ENCODE measurements at places on chromosomes 16 and 17.

GRCh38 chr16:49604602-49605001, 231.0 kb downstream of the C16orf78 start:
- no peak for DNase-seq

- no peak for DNase-seq
Measured at GRCh38 chr17:57195785-57196460, 60.4 kb upstream of the MSI2 start.

GRCh38 chr16:53121661-53122060, 66.9 kb downstream of the CHD9 start:
- no peak for DNase-seq

DNA sequence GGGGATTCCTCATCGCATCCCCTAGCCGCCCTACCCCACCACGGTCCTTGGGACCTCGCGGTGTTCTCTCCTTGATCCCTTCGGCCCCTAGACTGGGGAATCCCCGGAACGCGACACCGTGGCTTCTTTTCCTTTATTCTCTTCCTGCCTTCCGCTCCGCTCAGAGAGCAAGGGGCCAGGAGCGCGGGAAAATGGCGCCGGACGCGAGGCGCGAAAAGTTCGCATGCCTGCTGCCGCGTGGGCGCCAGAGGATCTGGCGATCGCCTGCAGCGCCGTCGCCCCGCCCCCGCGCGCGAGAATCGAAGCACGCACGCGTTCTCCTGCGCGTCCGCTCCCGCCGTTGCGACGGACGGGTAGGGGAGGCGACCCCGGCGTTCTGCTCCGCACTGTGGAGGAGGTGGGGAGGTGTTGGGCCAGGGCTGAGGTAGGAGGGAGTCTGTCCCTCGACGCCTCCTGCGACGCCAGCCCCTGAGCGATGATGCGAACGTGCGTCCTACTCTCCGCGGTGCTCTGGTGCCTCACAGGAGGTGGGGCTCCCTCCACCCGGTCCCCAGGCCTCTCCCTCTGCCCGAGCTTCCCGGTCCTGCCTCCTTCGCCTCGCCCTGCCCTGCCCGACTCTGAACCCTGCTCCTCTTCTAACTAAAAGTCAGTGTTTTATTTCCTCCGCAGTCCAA, at the start of gene ZPBP2:
Gene ZPBP2 (plus strand): TSS at position 323 of the 674 bp plus-strand sequence. CDS start 153 bp downstream, at position 476.
- no peak for DNase-seq

DNA sequence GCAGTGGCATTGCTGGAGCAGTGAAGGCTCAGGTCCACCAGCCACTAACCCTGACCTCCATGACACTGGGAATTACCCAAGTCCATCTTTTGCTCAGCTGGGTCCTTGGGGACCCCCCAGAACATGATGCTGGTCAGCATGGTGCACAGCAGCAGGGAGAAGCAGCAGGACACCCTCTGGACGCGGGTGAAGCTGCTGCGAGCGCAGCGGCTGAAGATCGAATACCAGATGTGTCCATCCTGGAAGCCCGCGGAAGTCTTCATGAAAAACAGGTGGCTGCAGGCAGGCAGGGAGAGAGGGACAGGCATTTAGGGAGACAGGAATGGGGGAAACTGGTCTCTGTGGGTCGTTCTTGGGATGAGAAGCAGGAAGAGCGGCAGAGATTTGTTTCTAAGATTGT, 53.4 kb upstream of the GCSH start:
- DNase-seq, result no peak

DNA sequence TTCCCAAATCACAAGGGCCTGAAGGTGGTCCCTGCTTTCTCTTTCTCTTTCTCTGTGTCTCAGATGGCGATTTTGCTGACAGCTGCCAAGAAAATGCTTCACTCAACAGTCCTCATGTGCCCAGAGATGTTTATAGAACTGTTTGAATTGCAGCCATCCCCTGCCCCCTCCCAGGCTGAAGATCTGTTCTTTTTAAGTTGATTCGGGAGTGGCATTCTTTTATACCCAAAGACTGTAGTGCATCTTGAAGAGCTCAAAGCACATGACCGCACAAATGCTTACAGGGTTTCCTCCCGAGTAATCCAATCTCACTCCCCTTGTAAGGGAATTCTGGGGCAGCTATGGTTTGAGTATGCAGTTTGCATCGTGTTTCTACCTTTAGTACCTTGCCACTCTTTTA, 75.7 kb downstream of the SEC14L1 start:
- DNase-seq, result no peak

DNA sequence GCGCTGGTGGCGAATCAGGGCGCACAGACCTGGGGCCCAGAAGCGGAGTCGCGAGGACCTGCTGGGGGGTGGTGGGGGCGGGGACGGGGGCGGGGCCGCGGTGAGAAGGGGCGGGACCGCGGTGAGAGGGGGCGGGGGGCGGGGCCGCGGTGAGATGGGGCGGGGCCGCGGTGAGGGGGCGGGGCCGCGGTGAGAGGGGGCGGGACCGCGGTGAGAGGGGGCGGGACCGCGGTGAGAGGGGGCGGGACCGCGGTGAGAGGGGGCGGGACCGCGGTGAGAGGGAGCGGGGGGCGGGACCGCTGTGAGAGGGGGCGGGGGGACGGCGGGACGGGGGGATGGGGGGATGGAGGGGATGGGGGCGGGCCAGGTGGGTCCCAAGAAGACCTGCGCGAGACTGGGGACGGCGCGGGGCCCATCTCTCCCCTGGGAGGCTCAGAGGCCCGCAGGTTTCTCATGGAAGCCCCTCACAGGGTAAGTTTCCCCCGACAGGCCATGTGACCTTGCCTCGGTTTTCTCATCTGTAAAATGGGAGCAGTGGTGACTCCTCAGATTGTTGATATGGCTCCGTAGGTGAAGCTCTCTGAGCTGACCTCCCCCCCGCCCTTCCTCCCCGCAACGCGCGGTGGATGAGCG, 28.6 kb upstream of the DBNDD1 start:
- no peak for DNase-seq

DNA sequence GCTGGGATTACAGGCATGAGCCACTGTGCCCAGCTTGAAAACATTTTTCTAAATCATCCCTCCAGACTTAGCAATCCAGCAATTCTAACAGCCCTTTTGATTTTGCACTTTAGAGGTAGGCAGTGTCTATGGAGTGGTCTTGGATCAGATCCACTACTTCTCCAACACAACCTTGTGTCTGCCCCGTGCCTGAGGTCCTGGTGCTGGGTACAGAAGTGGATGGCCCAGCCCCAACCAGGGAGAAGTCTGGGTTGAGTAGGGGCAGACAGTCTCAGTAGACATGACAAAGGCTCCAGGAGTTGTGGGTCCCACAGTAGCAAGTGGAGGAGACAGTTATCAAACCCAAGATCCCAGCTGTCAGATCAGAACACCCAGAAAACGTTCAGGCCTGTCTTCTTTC, 71.9 kb upstream of the CACNG5 start:
- DNase-seq, result no peak

GRCh38 chr16:79790854-79791253, 190.3 kb upstream of the MAF start:
- DNase-seq, result no peak

- DNase-seq, result no peak
Measured at GRCh38 chr16:82133798-82134197, 36.2 kb downstream of the MPHOSPH6 start.

GRCh38 chr16:48501516-48502377, 108.2 kb downstream of the N4BP1 start:
- no peak for DNase-seq

- no peak for DNase-seq
Measured at GRCh38 chr17:76753061-76753961, 15.4 kb downstream of the MFSD11 start.

GRCh38 chr17:56023851-56024250, 129.4 kb upstream of the ANKFN1 start:
- no peak for DNase-seq

DNA sequence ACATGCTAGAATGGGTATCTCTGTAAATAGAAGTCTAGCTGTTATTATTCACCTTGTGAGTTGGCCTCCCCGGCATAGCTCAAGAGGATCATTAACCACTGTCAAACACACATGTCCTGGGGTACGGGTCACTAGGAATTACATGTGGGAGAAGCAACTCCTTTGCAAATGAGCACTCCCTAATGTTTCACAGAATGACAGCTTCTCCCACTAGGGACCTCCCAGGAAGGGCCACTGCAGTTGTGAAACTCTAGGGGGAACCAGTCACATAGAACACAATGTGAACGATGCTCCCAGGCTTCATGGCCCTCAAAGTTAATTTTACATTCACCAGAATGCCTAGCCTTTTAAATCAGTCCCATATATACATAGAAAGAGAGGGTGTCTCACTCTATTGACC, 12.4 kb upstream of the ZNF19 start:
- DNase-seq, result no peak

DNA sequence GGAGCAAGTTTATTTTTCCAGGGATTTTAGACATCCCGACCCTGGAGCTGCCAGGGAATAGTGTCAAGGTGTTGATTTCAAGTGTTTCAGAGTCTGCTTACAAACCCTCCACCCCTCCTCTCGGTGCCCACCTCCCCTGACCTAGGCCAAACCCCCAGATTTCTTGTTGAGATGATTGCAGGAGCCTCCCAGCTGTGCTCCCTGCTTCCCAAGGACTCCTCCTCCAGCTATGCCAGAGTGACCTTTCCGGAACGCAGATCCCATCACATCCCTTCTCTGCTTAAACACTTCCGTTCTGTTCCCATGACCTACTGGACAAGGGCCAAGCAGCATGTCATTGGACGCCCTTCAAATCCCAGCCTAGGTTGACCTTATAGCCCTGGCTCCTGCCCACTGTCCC, 23.7 kb upstream of the CDH1 start:
- no peak for DNase-seq

- DNase-seq, result no peak
Measured at GRCh38 chr17:2062571-2063183, 7.8 kb downstream of the HIC1 start.

GRCh38 chr16:85607321-85607765, 5.8 kb upstream of the GSE1 start:
- no peak for DNase-seq

DNA sequence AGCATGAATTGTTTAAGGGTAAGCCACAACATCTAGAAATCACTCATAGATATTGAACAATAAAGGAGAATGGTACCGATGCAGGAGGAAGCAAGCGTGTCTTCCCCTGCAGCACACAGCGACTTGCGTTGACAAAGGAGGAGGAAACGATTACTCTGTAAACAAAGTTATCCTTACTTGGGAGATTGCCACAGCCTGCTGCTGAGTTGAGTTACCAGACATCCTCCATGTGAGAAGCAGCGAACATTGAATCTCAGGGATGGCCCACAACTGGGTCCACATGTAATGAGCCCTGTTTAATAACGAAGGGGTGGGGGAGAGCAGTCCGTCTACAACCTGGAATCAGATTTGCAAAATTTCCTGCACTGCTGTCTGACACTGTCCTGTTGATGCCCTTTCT, 27.7 kb downstream of the CLUH start:
- DNase-seq, result no peak

GRCh38 chr16:58614212-58614611, 15.4 kb downstream of the CNOT1 start:
- no peak for DNase-seq

DNA sequence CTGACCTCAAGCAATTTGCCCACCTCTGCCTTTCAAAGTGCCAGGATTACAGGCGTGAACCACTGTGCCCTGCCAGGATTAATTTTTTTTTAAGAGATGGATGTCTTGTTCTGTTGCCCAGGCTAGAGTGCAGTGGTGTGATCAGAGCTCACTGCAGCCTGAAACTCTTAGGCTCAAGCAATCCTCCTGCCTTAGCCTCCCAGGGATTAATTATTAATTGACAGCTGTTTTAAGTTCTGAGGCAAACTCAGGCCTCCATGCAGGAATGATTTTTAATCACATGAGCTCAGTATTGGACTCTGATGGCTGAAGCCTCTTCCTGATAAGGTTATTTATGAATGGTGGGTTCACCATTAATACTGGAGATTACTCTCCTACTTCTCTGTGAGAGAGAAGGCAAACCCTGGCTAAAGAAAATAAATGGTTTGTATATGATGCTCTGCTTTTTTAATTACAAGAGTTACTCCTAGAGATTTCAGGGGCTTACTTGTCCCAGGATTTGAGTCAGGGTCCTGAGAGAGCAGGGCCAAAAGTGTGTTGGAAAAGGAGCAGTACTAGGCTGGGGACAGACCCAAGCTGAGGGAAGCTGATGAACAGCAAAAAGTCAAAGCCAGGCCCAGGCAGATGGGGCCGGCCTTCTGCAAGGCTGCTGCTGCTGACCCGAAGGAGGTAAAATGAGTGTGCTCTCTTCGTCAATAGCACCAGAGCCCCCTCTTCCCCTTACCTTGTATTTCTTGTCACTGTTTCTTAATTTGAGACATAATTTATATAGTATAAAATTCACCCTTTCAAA, 56.9 kb upstream of the HAS3 start:
- DNase-seq, result no peak

Measured in muscle of arm (tissue), 14 donors.